ENCODE measurements at places on chromosomes 5 and 9.

DNA sequence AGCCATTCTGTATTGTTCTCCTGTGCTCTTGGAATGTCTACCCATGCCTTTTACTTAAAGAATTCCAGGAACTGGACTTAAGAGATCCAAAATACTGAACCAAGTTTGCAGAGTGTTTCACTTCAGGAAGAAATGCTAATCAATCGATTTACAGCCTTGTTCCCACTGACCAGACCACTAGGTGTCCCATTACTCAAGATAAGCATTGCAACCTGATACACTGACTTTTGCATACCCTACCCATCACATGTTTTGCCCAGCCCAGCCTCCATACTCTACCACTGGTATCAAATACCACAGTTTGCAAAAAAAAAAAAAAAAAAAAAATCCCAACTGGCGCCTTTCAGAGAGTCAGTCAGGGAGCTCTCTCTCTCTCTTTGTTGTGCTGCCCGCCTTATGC lies 550.8 kb downstream of the CDH9 start:
- no peak for DNase-seq

DNA sequence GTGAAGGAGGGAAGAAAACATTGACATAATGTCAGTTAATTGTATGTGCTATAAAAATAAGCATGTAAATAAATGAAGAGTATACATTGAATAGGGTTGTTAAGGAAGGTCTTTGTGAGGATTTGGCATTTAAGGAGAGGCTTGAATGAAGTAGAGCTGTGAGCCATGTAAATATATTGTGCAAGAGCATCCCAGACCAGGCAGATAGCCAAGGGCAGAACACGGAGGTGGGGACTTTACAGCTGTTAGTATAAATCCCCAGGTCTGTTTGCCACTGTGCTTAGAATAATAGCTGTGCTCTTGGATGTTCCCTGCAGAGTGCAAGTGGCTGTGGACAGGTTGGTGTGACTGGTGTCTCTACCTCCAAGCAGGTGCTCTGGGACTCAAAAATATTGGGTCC lies 211.7 kb downstream of the LRRC70 start:
- no peak for DNase-seq

GRCh38 chr5:134545070-134545868 lies 19.8 kb downstream of the JADE2 start:
- no peak for DNase-seq

- no peak for DNase-seq
Measured at GRCh38 chr5:120621339-120621738, 157.2 kb downstream of the PRR16 start.

- DNase-seq: no peak
Measured at GRCh38 chr9:113331780-113332179, 8.3 kb downstream of the WDR31 start.

GRCh38 chr5:120449501-120449900 lies 14.6 kb upstream of the PRR16 start:
- no peak for DNase-seq

DNA sequence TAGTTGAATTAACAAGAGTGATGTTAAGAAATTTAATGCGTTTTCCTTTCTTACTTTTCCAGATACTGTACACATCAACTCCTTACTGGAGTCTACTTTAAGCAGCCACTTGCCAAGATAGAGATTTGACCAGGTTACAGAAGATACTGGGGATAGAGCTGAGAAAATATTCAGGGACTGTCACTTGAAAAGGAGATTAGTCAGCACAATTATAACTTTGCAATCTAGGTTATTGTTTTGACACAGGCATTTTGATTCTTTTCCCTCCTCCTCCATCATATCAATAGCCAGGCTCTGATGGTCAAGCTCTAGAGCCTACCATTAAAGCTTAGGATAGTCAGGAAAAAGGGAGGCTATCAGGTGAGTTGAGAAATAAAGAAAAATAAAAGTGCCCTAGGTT lies 345.9 kb upstream of the ITGA1 start:
- DNase-seq: no peak

GRCh38 chr9:126205265-126205664 lies 121.4 kb upstream of the MVB12B start:
- no peak for DNase-seq

DNA sequence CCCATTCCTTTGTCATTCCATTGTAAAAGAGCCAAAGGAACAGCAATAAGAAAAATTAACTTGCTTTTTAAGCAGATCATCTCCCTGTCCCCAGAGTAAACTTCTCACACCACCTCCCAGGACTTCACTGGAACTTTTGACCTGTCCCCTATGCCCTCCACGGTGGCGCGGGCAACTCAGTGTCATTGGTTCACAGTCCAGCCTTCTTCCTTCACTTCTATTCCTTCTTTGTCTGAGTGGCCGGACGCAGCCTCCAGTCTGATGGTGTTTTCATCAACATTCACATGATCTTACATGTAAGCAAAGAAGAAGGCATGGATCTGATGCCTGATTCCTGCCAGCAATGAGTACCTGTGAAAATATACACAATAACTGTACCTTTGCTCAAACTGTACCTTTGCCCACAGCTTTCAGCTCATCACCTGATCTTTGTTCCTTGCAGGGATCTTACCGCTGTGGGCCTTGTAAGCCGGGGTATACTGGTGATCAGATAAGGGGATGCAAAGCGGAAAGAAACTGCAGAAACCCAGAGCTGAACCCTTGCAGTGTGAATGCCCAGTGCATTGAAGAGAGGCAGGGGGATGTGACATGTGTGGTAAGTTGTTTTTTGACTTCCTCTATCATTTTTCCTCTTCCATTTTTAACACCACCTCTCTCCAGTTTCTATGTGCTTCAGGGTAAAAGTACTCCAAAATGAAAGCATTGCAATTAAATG lies 32.5 kb downstream of the THBS4 start:
- DNase-seq: peak; percentile 32

GRCh38 chr5:175922192-175922885 lies 45.8 kb downstream of the THOC3 start:
- DNase-seq: no peak

DNA sequence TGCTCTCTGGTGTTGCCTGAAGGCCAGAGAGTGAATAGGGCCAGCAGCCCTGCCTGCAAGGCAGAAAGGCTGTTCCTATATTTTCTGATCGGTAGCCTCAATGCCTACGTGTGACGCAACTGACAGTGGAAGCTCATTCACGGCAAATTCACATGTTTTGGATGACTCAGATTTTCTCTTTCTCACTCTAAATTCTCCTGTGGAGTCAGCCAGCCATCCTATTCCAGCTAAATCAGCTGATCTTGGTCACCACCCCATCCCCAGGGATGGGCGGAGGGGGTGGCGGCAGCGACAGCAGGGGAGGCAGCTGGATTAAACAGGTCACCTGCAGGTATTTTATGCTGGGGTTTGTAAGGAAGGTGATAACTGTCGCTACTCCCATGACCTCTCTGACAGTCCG lies 52.3 kb downstream of the ZNF510 start:
- no peak for DNase-seq

DNA sequence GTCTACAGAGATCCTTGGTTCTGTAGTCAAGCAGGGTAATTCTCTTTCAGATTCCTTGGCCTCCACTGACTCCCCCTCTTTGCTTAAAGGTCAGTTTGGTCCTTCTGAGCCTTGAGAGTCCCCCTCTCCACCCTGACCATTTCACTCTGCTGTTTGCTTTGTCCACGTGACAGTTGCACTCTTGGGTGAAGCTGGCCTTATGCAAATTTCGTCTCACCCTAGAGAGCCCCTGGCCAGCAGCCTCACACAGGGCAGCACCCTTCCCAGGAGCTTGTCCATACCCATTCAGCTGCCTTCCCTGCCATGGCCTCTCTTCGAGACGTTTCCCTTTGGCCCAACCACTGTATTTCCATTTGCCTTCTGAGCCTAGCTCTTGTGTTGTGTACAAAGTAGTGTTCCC lies 63.7 kb downstream of the PRKACG start:
- no peak for DNase-seq

- DNase-seq: no peak
Measured at GRCh38 chr9:34233672-34234071, 54.8 kb downstream of the UBAP1 start.

DNA sequence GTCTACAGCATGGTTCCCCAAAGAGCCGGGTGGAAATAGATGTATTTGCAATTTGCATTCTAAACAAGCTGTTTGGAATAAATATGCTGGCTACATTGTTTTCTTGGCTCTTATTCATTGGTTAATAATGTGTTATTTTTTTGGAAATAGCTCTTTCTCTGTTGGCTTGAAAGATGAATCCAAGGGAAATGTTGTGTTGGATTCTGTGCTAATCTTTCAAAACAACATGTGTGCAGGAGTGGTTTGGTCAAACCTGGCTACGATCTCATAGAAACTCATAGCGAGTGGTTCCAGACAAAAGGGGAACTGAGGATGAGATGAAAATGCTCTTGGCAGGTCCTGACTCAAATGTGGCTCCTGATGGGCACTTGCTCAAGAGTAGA lies 63.7 kb upstream of the CXCL14 start:
- no peak for DNase-seq

All from T-helper 2 cell (primary cell).